Neural crest cell (in vitro differentiated cells): ENCODE measurements at places on chromosomes 3 and 15.

GRCh38 chr15:75067123-75067830 is 43.9 kb downstream of the PPCDC start:
- no peak for DNase-seq

DNA sequence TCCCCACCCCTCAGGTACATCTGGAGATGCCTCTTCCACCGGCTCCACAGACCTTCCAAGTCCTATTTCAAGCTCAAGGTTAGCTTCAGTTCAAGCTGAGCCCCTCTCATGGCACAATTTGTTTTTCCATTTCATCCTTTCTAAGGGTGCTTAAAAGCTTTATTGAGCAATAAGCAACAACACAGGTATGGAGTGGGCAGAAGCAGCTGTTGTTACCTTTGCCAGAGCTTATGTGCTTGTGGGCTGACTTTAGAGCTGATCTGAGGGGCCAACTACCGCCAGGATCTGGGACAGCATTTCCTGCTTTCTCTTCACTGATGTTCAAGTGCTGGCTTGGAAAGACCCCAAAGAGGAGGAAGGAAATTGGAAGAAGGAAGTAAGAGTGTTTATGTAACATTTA is 140.0 kb upstream of the KLHL25 start:
- no peak for DNase-seq

DNA sequence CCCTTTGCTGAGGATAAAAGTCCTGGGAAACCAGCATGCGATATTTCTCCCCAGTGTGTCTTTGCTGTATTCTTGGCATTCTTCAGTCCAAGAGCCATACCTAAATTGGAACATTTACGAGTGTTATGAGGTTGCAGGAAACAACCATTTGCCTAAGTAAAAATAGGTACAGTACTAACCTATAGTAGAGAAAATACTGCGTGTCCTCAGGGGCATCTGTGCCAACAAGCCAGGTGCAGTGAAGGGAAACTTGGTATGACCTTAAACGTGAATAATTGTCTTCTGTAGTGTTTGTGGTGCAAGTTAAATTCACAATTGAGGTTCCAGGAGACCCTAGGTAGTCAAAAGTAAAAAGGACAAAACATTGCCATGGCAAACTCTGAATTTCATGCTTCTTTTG is 12.2 kb downstream of the IL5RA start:
- DNase-seq, result no peak

DNA sequence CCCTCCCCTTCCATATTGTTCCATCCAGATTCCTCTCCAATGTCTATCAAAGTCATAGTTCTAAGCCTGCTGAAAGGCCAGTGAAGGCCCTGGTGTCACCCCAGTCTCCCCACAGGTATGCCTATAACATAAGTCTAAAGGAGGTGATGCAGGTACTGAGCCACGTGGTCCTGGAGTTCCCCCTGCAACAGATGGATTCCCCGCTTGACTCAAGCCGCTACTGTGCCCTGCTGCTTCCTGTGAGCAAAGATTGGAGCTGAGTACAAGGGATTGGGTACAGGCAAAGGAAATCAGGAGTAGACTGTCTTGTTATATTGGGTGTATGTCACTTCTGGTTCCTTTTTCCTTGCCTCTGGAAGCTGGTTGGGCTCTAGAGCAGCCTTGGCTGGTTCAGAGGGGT is 8.2 kb downstream of the EIF2B5 start:
- DNase-seq, result no peak

DNA sequence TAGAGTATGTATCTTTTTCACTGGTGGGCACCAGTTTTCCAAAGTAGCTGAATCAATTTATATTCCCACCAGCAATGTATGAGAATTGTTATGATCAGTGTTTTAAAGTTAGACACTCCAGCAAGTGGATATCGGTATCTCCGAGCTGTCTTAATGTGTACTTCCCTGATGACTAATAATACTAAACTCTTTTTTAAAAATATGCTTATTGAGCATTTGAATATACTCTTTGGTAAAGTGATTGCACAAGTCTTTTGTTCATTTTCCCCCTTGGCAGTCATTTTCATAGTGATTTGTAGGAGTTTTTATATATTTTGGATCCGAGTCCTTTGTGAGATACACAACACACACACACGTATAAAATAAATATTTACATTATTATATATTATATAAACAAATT is 12.5 kb upstream of the FEM1B start:
- DNase-seq, result no peak
